ENCODE measurements at places on chromosomes 4 and X.

DNA sequence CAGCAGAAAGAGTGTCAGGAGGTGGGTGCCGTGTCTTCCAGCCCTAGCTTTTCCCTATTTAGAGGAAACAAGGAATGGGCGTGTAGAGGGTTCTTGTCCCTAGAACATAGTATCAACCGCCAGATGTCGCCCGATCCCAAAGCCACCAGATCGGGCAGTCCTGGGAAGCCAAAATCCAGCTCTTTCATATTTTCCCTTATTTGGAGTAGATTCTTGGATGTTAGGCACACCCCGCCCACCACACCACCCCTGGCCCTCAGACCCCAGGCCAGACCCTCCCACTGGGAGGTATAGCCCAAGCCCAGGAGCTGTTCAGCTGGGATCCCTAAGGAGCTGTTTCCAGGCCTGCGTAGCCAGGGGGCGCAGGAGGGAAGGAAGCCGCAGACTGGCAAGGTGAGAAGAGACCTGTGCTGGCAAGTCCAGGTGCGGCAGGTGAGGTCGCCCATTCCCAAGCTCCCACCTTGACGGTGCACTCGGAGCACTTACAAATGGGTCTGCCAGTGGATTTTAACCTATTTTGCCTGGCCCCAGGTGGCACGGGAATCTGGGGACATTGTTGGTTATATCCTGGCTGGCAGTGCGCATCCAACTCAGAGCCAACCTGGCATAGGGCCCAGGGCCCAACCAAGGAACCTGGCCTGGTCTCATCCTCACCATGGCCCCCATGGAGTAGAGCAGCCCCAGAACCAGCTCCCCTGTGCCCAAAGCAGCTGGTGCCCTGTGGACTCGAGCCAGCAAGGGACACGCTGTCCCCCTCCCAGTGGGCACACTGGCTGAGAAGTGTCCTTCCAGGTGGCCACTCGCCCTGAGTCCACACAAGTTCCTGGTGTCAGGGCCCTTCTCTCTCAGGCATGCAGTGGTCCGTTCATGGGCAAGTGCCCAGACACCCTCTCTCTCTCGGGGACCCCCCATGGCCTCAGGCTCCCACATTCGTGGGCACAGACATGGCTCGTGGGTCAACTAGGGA lies 811 bp downstream of the FLNA start:
- peak; percentile 58 for DNase-seq

DNA sequence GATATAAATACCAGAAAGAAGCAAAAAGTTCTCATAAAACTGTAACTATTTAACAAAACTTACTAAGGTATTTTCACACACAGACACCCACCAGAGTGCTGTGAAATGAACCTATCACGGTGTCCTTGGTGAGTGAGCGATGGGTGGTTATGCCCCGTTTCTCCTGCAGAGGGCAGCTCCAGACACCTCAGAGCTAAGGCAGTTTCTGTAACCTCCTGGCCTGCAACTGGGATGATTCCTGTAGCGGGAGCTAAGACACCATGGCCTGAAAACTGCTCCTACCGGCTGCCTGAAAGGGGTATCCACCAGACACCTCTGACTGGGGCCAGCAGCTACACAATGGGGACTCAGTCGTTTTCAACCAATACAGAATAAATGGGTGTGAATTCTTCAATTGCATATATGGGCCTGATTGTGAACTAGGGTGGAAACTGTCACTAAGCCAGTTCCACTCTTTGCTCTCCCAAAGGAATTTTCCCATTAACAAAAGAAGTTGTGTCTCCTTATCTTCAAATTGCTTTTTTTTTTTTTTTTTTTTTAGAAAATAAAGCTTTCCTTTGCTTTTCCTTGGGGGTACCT lies 2375.8 kb upstream of the TENM3 start:
- peak; percentile 61 for DNase-seq

GRCh38 chrX:9393571-9393970 lies 71.3 kb upstream of the TBL1X start:
- DNase-seq: peak; percentile 8

- peak; percentile 70 for DNase-seq
Measured at GRCh38 chr4:15438939-15439524, 11.2 kb downstream of the C1QTNF7 start.

DNA sequence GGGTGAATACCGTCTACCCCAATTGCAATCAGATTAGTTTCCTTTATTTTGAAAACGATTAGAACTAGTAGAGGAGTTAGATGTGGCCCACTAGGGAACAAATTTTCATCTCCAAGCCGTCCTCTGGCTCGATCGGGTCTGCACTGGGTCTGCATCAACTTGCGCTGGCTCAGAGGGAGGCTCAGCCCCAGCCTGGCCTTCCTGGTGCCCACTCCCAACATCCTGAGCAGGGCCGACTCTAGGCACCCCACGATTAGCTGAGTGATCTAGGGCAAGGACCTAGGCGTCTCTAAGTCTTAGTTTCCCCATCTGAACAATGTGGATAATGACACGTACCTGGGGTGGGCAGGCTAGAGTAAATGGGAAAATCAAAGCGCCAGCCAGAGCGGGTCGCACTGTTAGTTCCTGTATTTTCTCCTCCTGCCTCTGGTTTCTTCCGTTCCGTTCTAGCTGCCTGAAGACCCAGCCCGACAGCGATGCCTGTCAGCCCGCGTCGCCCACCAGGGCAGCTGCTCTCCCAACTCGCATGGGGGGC lies 7.7 kb upstream of the HAND2 start:
- no peak for DNase-seq

GRCh38 chr4:98794565-98795205 lies 134.2 kb downstream of the EIF4E start:
- peak; percentile 63 for DNase-seq

- peak; percentile 27 for DNase-seq
Measured at GRCh38 chr4:140152013-140152703, 1.8 kb downstream of the MAML3 start.

DNA sequence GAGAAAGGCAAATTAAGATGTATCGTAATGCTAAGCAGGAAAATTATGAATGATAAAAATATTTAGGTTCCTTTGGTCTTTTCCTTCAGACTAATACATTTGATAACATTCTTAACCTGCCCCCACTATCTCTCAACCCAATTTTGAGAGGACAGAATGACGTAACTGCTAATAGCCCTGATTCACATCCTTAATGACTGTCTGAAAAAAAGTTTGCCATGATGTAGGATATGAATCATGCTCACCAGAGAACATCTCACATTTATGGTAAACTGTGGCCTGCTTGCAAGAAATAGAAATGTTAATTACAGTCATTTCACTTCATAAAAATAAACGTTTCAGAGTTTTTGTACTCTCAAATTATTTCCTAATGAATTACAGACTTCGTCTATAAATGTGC lies 128.0 kb upstream of the VEGFC start:
- DNase-seq: no peak

DNA sequence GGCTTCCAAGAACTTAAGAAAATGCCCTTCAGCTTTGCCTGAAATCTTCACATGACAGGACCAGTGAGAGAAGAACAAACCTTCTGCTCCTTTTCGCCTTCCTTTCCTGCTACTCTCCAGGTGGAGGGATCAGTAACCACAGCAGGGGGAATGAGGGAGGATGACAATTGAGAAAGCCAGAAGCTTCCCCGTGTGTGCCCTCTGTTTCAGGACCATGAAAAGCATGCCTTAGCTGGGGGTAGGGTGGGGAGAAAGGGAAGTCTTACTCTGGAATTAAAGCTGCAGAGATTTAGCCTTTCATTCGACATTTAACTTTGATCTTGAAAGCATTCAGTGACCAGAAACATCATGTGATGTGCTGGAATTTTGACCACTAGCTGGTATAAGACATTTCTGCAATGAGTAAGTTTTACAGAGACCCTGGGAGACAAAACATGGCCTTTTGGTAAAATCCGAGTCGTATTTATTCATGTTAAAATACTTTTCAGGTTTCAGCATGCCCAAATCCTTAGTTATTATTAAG lies 10.6 kb upstream of the PUDP start:
- no peak for DNase-seq

DNA sequence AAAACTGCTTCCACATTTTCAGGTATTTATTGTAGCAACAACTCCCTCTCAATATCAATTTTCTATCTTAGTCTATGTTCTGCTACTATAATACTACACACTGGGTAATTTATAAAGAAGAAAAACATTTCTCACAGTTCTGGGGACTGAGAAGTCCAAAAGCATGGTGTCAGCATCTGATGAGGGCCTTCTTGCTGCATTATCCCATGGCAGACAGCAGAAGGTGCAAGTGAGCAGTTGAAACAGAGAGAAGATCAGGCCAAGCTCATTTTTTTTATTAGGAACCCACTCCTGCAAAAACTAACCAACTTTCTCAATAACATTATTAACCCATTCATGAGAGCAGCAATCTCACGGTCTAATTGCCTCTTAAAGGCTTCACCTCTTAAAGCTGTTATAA lies 376.0 kb downstream of the RAB28 start:
- no peak for DNase-seq
